CD4-positive, alpha-beta T cell treated with Interferon alpha-2 for 1 hour (primary cell): ENCODE measurements at places on chromosomes 7 and 10.

DNA sequence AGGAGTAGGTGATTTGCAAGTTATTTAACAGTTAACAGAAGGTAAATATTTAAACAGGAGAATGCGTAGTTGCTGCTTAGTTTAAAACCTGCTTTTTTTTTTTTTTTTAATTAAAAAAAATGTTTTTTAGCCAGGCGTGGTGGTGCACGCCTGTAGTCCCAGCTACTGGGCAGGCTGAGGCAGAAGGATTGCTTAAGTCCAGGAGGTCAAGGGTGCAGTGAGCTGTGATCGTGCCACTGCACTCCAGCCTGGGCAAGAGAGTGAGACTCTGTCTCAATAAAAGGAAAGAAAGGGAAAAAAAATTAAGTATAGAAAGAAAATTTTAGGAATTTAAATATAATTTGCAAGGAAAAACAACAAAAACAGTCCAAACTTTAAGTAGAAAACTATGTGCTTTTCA, 71.6 kb downstream of the BTRC start:
- no peak for DNase-seq

DNA sequence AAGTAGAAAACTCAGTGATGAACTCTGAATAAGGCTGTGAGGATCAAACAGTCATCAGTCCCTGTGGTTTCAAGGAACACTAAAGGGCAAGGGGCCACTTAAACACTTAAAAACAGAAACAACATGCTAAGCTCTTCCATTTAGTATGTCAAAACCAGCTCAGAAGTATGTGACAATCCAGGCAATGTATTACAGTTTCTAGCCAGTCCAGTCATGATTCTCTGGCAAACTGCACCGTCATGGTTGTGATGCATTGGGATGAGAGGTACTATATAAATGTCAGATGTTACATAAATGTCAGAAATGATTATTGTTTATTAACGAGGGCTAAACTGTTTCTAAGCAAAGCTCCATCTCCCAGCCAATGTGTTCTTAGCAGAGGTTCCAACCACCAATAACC, 4.7 kb upstream of the CREB5 start:
- DNase-seq = no peak

- DNase-seq = no peak
Observed at GRCh38 chr10:71294091-71294561, 24.9 kb upstream of the SLC29A3 start.

DNA sequence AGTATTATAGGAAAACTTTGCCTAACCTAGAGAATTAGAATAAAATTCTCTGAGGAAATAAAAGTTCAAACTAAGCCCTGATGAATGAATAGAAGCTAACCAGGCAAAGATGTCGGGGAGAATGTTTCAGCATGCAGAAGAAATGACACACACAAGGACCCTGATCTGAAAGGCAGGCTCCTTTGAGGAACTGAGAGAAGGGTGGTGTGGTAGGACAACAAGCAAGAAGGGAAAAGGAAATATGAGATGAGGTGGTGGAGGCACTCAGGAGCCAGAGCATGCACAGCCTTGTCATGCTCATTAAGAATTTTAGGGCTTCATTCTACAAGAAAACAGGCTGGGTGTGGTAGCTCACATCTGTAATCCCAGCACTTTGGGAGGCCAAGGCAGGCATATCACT, 90.6 kb downstream of the ARHGAP12 start:
- no peak for DNase-seq
